ENCODE measurements at places on chromosomes 3 and 15.

GRCh38 chr3:16053794-16054193, 120.7 kb upstream of the GALNT15 start:
- no peak for DNase-seq

- DNase-seq = no peak
Observed at GRCh38 chr3:172119266-172119969, 80.0 kb downstream of the FNDC3B start.

DNA sequence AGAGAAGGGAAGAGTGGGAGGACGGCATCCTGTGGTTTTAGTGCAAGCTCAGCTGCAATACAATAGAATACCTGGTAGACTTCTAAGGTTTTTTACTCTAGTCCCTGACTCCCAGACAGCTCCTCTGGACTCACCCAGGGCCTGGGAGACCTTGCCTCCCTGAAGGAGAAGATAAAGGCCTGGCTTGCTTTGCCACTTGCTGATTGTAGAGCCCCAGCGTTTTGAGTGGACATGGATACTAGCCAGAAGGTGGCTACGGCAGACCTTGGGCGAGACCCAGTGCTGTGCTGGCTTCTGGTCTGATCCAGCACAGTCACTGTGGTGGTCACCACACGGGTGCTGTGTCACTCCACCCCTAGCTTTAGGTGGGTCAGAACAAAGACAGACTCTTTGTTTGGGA, 72.2 kb upstream of the TTC14 start:
- no peak for DNase-seq

- no peak for DNase-seq
Observed at GRCh38 chr3:169913323-169913722, 2.0 kb downstream of the SAMD7 start.

DNA sequence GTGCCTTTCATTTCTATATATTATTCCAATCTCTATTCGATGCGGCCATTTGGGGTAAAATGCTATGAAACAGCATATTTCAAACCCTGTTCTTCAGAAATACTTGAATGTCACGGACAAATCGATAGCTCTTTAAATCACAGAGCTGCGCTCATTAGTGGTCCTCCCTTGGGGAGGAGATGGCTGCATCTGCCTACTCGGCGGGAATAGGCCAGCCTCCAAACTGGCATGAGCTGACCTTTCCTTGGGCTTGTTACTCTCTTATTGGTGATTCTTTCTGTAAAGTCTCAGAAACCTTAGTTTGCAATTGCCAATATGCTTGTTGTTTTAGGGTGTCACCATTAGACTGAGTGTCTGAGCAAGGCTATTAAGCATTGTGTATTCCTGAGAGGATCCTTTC, 120.9 kb downstream of the BDH1 start:
- no peak for DNase-seq

- no peak for DNase-seq
Observed at GRCh38 chr3:77815467-77815866, 775.6 kb downstream of the ROBO2 start.

- DNase-seq = no peak
Observed at GRCh38 chr3:187445356-187445755, 77.2 kb downstream of the RTP4 start.

DNA sequence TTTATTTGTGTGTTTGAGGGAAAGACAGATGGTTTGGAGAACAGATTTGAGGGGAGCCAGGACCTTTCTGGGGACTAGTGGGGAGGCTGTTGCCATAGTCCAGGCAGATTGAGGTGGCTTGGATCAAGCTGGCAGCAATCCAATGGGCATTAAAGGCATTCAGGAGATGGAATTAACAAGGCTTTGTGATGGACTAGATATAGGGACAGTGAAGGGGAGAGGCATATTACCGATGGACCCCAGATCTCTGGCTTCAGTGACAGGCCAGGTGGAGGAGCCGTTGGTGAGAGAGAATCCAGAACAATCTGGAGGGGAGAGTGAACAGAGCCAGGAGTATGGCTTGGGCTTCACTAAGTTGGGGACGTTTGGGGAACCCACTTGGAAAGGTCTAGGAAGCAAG, 124.8 kb downstream of the EEFSEC start:
- no peak for DNase-seq

DNA sequence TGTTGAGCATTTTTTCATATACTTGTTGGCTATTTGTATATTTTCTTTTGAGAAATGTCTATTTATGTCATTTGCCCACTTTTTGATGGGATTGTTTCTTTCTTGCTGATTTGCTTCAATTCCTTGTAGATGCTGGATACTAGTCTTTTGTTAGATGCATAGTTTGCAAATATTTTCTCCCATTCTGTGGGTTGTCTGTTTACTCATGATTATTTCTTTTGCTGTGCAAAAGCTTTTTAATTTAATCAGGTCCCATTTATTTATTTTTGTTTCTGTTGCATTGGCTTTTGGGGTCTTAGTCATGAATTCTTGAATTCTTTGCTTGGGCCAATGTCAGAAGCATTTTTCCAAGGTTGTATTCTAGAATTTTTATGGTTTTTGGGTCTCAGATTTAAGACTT, 251.7 kb downstream of the WNT5A start:
- no peak for DNase-seq

GRCh38 chr3:156997351-156997750, 162.6 kb downstream of the CCNL1 start:
- no peak for DNase-seq

- no peak for DNase-seq
Observed at GRCh38 chr3:59752925-59753324, 703.1 kb upstream of the CFAP20DC start.

DNA sequence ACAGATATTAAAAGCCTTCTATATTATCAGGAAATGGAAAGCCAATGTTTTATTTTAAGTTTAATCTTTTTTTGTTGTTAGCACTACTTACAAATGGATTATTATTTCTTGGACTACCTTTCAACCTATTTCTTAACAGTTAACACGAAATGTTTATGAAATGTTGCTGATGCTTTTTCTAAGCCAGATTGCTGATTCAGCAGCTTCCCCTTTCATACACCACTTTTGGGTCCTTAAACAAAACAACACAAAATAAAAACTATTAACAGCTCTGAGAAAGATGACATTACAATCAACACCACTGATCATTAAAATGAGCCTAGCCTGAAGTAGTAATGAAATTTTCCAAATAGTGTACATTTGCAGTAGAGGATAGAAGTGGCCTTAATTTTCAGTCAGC, 99.2 kb upstream of the VEPH1 start:
- DNase-seq = no peak

DNA sequence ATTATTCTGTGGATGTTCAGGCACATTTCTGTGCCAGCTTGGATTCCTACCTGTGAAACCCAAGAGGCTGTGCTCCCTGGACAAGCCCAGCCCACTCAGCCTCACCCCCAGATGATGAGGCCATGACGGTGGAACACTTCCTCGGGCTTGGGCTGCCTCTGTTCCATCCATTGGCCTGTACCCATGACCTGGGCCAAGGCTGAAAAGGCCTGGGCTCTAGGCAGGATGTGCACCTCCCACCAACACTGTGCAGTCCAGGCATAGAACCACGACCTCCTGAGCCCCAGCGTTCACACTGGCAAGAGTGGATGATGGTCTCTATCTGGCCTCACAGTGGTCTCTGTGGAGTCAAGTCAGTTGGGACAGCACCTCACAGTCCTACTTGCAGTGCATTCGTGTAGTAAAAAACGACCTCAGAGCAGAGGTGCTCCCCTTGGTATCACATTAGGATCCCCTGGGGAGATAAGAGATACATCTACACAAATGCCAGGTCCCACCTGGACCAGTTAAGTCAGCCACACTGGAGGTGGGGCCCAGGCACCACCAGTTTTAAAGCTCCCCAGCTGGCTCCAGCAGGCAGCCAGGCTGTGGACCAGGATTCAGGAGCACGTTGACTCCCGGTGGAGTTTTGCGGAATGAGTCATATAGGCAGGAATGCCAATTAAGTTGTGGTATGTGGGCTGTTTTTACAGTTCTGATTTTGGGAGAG, 39.0 kb upstream of the IGF1R start:
- DNase-seq = no peak

DNA sequence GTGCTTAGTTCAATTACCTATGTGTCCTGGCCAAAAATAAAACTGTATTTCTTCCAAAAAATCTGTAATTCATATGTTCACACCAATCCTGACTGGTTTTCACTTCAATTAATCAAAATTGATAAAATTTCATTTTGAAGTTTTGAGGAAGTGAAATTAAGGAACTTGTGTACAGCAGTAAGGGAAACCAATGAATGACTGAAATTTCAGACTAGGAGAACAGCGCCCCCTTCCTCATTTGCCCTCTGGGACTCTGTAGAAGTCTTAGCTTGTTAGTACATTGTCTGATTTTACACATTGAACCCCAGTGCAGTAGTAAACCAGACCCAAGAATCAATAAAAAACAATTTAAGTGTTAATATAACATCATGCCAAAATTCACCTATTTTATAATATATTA, 495.3 kb upstream of the AGTR1 start:
- no peak for DNase-seq

DNA sequence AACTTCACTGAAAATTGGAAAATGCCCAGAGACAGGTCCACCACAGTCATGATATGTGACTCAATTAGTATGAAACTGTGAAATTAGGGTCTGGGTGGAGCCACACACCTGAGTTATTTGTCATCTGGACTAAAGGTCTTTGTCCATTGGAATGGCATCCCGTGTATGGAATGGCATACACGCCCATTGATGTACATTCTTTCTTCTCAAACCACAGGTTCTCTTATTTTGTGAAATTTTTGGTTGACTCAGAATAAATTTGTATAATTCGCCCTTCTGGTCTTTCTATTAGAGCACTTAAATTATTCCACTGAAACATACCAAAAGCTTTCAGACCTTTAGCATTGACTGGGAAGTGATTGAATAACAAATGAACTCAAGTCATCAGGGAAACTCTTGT, 66.8 kb upstream of the UBE2E1 start:
- no peak for DNase-seq

DNA sequence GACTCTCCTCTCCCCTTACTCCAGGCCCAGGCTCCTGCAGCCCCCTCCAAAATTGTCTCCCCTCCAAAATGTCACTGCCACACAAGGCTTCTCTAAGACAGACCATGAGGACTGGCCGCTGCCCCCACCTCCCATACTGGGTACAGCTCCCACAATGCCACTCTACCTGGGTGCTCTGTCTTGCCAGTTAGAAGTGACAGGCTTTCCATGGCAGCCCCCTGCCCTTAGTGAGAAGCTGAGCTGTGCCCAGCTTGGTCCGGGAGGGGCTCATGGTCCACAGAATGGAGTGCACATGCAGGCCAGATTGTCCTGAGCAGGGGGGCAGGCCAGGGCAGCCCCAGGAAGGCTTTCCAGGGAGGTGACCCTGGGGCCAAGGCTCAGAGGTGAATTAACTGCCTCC, 3.0 kb upstream of the CLK3 start:
- no peak for DNase-seq

GRCh38 chr3:111874177-111874820, 15.2 kb downstream of the PHLDB2 start:
- no peak for DNase-seq

Data from right forelimb (tissue), 1 donor.